ENCODE measurements at places on chromosomes 5 and 9. TPM values are rescaled to one million over a fixed set of nuclear protein-coding genes. Genes with fewer than 3 reads are reported as not detected.

Gene UBE2R2
- total RNA-seq: 26.3 TPM

Gene LHX3
- total RNA-seq: not detected

DNA sequence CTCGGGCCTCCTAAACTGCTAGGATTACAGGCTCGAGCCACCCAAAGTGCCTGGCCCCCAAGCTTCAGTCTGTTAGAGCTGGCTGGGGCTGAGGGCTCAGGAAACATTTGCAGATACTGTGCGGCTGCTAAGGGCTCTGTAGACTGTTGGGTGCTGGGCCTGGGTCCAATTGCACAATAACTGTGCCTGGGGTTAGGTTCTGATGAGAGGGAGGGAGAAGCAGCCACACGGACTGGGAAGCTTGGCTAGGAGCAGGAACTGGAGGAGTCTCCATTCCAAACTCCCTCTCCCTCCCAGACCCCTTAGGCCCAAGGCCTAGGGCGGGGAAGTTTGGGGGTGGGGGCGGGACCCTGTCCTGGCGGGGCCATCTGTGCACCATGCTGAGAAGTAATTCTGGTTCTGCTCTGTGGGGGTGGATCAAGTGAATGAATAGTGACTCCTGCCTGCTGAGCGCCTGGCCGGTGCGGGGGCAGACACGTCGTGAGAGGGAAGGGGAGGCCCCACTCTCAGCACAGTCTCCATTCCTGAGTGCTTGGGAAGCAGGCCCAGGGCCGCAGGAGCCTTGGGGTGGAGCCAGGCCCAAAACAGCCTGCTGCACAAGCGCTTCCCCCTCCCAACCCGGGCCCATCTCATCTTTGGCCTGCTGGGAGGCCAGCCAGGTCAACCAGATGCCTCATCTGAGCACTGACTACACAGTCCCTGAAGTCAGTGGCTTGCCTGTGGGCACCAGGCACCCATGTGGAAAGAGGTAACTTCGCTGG lies 1.5 kb downstream of the ASS1 start:
- no peaks in the 10 kb centered on the region for H3K27me3 ChIP-seq
- H3K36me3 ChIP-seq: no peaks in the 10 kb centered on the region
- no peak overlapping the region for H3K4me3 ChIP-seq
- DNase-seq: peak; percentile 87
- H3K4me1 ChIP-seq: peaks cover 55% of the 10 kb centered on the region
- peak overlapping the region; percentile 80 for H3K27ac ChIP-seq

- H3K4me3 ChIP-seq: no peak overlapping the region
- H3K4me1 ChIP-seq: no peaks in the 10 kb centered on the region
- H3K27me3 ChIP-seq: no peaks in the 10 kb centered on the region
- no peak overlapping the region for H3K27ac ChIP-seq
Measured at GRCh38 chr5:88089719-88090390, 178.8 kb downstream of the TMEM161B start.

Gene LECT2
- total RNA-seq: not detected

- H3K27ac ChIP-seq: no peak overlapping the region
- H3K36me3 ChIP-seq: no peaks in the 10 kb centered on the region
Measured at GRCh38 chr5:84599964-84600363, 215.3 kb upstream of the EDIL3 start.

- H3K4me3 ChIP-seq: peak overlapping the region; percentile 64
- H3K27me3 ChIP-seq: no peaks in the 10 kb centered on the region
- peak overlapping the region; percentile 95 for H3K27ac ChIP-seq
- peak; percentile 31 for DNase-seq
Measured at GRCh38 chr9:130042406-130042884, 544 bp downstream of the FNBP1 start.

DNA sequence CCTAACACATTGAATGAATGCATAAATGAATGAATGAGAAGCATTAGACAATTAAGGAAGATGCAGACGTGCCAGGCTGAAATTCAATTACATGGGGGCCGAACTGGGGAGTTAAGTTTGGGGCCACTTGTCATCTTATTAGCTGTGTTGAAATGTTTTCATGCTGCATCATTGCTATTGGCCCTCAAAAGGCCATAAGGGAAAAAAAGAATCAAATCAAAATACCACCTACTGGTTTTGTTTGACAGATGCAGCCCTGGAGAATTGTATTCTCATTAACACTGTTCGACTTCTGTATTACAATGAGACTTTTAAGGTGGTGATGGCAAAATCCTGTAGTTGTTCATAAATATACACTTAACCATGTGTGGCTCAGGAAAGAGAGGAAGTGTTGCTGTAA lies 38.4 kb downstream of the UBE2QL1 start:
- H3K36me3 ChIP-seq: no peaks in the 10 kb centered on the region
- no peaks in the 10 kb centered on the region for H3K4me1 ChIP-seq
- no peak for DNase-seq
- H3K27me3 ChIP-seq: no peaks in the 10 kb centered on the region
- H3K27ac ChIP-seq: no peak overlapping the region
- no peak overlapping the region for H3K4me3 ChIP-seq

- peaks cover 6% of the 10 kb centered on the region for H3K4me1 ChIP-seq
- peak overlapping the region; percentile 45 for H3K4me3 ChIP-seq
- DNase-seq: no peak
- H3K27me3 ChIP-seq: no peaks in the 10 kb centered on the region
- no peak overlapping the region for H3K27ac ChIP-seq
- no peaks in the 10 kb centered on the region for H3K36me3 ChIP-seq
Measured at GRCh38 chr5:141913560-141914198, 10.0 kb upstream of the DELE1 start.

- no peak for DNase-seq
- H3K4me1 ChIP-seq: no peaks in the 10 kb centered on the region
- H3K27ac ChIP-seq: no peak overlapping the region
- H3K27me3 ChIP-seq: no peaks in the 10 kb centered on the region
Measured at GRCh38 chr5:168409591-168410458, 76.4 kb upstream of the RARS1 start.

GRCh38 chr5:78624011-78624541 lies 24.5 kb downstream of the LHFPL2 start:
- no peaks in the 10 kb centered on the region for H3K27me3 ChIP-seq
- H3K36me3 ChIP-seq: no peaks in the 10 kb centered on the region
- H3K27ac ChIP-seq: no peak overlapping the region
- H3K4me1 ChIP-seq: no peaks in the 10 kb centered on the region

Gene AOPEP
- 168 TPM for total RNA-seq

DNA sequence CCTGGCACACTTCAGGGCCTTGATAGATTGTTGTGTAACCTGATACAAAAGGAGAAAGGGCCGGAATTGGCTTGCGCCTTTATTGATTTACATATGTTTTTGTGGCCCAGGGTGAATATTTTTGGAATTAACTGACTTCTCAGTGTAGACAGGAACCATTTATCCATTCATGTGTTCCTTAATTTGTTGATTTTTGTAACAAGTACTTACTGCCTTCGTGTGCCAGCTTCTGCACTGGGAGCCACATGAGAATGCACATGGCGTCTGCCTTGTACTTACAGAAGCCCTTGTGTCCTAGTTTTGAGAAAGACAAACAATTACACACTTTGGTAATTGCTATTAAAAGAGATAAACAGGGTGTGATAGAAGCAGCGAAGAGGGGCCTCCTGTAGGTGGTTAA lies 26.4 kb downstream of the EHMT1 start:
- H3K4me3 ChIP-seq: no peak overlapping the region
- H3K27me3 ChIP-seq: no peaks in the 10 kb centered on the region
- DNase-seq: no peak
- H3K4me1 ChIP-seq: peaks cover 20% of the 10 kb centered on the region
- peaks cover 12% of the 10 kb centered on the region for H3K36me3 ChIP-seq
- H3K27ac ChIP-seq: no peak overlapping the region

GRCh38 chr5:109619606-109620005 lies 70.1 kb upstream of the MAN2A1 start:
- no peaks in the 10 kb centered on the region for H3K4me1 ChIP-seq
- DNase-seq: no peak
- H3K36me3 ChIP-seq: no peaks in the 10 kb centered on the region
- H3K27me3 ChIP-seq: no peaks in the 10 kb centered on the region
- H3K27ac ChIP-seq: no peak overlapping the region

- DNase-seq: no peak
- H3K27me3 ChIP-seq: no peaks in the 10 kb centered on the region
- H3K4me1 ChIP-seq: peaks cover 3% of the 10 kb centered on the region
- no peaks in the 10 kb centered on the region for H3K36me3 ChIP-seq
- no peak overlapping the region for H3K4me3 ChIP-seq
Measured at GRCh38 chr5:147966829-147967228, 60.5 kb upstream of the C5orf46 start.

Gene PRPF4
- total RNA-seq: 14.6 TPM

DNA sequence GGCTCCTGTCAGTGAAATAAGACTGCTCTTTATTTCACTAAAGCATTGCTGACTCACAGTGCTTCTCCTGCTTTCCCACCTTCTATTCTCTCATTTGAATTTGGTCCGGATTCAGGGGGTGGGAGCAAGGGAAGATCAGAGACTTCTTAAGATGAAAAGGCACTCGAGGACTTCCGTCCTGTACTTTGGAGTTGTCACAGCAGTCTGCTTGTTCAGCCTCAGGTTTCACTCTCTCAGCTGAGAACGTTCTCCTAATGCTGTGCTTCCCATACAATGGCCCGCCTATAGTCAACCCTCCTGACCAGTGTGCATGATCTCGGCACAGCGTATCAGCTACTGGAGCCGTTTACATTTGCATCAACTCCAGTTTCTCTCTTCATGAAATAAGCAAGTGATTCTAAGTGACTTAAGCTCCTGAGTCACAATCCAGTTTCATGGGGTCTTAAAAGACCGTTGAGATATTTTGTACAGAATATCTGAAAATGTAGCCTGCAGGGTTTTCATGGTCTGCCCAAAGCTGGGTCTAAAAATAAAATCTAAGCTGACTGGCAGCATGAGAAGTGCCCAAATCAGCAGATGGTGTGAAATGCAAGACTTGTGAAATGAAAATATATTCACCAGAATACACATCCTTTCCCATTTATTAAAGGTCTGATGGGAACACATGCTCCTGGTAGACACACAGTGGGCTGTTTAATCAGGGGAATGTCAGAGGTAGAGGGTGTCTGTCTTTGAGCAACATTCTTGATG lies 145.0 kb downstream of the ADCY2 start:
- no peaks in the 10 kb centered on the region for H3K27me3 ChIP-seq
- H3K4me3 ChIP-seq: no peak overlapping the region
- H3K27ac ChIP-seq: no peak overlapping the region

Gene TMC1
- not detected for total RNA-seq

All from upper lobe of left lung (tissue), 6 donors.